ENCODE measurements at places on chromosomes 5 and 9.

DNA sequence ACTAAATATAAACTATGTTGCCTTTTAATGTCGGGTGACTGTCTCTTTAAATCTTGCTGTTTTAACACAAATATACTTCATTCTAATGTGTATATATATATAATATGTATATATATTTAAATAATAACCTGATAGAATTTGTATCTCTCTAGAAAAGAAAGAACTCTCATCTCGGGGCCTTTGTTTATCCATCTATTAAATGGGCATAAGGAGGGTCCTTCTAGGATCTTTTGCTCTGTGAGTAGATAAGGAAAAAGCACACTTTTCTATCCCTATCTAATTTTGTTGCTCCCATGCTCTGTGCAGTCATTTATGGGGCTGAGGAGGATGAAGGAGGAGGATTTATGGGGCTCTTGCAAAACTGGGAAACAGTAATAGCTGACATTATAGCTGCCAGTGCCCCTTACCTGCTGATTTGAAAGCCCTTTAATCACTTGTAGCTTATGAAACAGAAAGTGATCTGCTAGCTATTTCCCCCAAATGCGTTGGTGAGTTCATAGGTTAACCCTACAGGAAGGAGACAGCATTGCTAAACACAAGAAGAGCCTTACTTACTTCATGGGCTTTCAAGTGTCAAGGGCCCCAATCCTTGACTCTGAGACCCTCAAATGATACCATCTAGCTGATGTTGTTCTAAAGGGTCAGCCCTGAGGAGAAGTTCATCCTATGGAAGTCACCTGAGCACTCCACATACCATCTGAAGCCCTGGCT, 5.8 kb upstream of the PPARGC1B start:
- DNase-seq = no peak

GRCh38 chr9:119298076-119298853, 71.0 kb downstream of the BRINP1 start:
- no peak for DNase-seq

- no peak for DNase-seq
Observed at GRCh38 chr5:15610216-15610615, 110.2 kb downstream of the FBXL7 start.

GRCh38 chr9:68500457-68501381, 40.0 kb downstream of the TMEM252 start:
- DNase-seq = no peak

DNA sequence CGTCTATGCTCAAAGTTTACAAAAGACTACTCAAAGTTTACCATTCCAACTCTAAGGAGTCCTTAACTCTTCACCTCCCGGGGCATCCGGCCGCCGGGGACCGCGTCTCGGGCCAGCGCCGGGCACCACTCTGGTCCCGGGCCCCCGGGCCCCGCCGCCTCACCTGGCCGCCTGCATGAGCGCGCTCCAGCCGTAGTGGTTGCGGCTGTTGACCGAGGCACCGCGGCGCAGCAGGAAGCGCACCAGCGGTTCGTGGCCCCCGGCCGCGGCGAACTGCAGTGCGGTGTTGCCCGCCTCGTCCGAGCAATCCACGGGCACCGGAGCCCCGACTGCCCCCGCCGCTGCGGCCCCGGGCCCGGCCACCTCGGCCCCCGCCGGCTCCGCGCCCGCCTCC, 388 bp downstream of the ANKS6 start:
- DNase-seq = no peak

GRCh38 chr9:120713257-120714087, 798 bp downstream of the MEGF9 start:
- no peak for DNase-seq

GRCh38 chr9:125997196-125997823, 250.1 kb downstream of the PBX3 start:
- no peak for DNase-seq

- peak; percentile 70 for DNase-seq
Observed at GRCh38 chr5:140251527-140251973, 51.4 kb downstream of the PFDN1 start.

DNA sequence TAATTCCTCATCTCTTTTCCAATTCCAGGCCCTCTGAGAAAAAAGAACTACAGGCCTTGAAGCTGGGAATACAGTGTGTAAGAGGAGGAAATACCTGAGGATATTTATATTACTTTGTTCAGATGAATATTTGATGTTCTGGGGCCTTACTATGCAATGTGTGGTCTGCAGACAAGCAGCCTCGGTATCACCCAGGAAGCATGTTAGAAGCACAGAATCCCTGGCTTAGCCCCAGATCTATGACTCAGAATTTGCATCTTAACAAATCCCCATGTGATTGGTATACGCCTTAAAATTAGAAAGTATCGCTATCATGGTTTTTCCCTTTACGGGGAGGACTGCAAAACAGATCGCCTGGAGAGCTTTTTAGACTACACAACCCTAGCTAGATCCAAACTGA, 121.0 kb downstream of the JAKMIP2 start:
- no peak for DNase-seq

DNA sequence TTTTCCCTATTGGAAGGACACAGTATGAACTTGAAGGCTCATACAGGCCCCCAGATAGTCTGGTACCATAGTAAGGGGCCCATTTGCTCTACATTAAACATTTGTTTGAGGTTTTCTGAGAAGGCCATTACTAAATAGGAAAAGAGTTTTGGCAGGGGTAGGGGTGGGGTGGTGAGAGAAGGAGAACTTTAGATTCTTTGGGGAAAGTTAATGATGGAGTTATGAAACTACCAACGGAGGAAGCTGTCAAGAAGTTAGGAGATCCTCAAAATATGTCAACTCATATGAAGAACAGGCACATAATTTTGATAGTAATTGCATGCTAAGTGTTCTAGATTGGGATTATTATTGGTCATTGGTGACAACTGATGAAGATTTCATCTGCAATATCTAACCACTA, 114.7 kb downstream of the TAF11L14 start:
- no peak for DNase-seq

- DNase-seq = peak; percentile 21
Observed at GRCh38 chr5:111069839-111070238, 1.7 kb upstream of the TSLP start.

DNA sequence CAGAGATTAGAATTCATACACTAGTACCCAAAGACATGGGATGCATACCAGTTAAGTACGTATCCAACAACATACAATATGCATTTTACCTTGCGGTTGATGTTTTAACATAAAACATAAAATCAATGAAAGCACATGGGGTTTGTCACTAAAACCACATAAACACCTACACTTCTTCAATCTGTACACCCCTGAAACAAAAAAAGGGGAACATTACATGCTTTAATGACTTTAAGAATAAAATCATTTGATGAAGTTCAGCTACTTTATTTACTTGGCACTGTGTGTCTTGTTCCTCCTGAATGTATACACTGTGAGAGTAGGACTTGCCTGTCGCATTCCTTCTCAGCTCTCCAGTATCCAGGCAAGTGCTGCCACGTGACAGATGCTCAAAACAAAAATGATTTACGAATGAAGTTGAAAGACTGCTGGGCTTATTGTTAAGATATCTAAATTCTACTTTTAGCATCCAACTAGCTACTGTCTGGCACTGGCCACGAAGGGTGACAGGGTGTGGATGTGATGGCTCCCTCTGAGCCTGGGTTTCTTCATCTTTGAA, 21.0 kb downstream of the TNFSF15 start:
- DNase-seq = no peak

DNA sequence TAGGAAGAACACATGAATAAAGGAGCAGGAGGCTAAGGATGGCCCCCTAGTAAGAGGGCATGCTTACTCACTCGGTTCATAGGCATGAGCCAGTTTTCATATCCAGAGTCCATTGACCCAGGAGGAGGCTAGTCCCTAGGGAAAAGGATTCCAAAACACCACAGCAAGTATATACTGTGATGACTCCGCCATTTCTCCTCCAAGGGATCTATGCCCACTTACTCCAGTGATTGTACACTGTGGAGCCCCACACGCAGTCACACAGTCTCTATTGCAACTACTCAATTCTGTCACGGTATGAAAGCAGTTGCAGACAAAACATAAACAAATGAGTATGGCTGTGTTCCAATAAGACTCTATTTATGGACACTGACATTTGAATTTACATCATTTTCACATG, 117.7 kb upstream of the ALDH1B1 start:
- DNase-seq = no peak

DNA sequence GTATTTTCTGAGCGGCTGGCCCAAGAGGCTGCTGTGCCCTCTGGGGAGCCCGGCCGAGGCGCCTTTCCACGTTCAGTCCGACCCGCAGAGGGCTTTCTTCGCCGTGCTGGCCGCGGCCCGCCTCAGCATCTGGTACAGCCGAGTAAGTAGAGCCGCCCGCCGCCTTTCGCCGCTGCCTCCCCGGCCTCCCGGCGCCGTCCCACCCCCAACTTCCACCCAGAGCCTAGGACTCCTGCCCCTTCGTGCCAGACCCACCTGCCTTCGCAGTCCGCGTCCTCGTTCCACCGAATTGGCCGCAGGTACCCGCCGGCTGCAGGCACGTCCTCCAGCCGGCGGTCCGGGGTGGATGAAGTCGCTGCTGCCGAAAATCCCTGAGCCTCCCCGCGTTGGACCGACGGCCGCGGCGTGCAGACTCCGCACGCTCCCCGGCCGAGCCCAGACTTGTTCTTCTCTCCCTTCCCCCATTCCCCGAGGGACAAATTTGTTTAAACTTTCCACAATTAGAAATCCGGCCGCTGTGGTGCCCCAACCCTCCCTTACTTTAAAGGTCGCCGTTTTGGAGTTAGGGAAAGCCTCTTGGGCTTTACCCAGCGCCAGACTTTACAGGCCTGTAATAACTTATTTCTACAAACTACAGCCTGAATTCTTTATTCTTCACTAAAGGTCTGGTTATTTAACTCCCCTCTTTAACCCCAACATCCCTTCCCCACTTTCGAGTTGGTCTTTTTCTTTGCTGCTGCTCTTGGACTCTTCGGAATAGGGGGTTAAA, 589 bp downstream of the RIC1 start:
- DNase-seq = no peak

DNA sequence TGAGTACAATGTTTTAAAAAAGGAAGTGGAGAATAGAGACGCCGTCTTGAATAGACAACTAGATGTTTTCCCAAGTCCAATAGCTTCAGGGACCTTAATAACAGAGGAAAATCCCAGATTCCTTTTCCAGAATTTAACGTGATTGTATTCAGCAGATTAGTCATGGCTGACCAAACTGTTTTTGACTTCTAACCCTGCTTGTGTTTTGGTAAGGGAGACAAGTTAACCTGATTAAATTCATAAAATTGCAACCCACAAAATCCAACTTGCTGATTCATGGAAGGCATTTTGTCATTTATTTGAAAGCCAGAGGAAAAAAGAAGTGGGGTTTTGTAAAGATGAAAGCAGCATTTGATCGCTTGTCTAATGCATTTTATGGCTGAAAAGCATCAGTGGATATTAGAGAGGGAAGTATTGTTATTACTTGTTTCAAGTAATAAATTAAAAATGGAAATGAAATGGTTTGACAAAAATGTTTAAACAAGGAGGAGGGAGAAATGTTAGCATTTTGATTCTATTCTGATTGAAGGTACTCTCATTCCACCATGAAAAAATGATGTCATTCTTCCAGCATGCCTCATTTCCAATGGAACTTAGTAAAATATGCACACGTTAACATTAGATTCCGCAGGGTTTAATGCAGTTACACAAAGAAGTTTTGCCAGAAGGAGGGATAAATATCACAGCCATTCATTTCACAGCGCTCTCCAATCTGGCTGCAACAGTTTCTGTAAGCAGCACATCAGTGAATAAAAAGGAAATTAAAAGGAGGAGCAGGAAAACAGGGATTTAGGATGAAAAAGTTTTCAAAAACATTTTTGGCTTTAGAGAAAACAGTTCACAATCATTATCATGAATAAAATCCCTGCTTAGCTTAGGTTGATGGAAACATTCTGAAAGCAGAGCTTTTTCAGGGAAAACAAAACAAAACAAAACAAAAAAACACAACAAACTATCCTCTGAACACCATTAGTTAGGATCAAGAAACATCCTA, 314.7 kb downstream of the PRR16 start:
- DNase-seq = peak; percentile 62

GRCh38 chr5:179348843-179349242, 3.6 kb upstream of the ADAMTS2 start:
- no peak for DNase-seq

- DNase-seq = no peak
Observed at GRCh38 chr5:14813747-14814146, 57.8 kb downstream of the ANKH start.

GRCh38 chr9:128054087-128054486, 13.0 kb downstream of the NAIF1 start:
- no peak for DNase-seq

- DNase-seq = no peak
Observed at GRCh38 chr5:31794009-31794408, 155.1 kb downstream of the PDZD2 start.

GRCh38 chr9:104280178-104280560, 186.1 kb downstream of the SMC2 start:
- DNase-seq = no peak

DNA sequence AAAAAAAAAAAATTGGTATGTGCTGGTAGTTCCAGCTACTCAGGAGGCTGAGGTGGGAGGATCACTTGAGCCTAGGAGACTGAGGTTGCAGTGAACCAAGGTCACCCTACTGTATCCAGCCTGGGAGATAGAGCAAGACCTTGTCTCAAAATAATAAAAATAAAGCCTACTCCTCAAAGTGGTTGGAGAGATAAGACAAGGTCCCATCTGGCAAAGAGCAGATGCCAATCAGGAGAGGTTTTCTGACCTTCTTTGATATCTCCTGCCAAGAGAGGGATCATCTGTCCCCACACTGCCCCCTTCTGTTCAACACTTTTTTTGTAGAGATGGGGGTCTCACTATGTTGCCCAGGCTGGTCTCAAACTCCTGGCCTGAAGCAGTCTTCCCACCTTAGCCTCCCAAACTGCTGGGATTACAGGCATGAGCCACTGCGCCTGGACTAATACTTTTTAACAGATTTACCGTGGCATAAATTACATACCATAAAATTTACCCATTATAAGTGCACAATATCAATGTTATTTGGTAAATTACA, 64.7 kb downstream of the SH3PXD2B start:
- DNase-seq = no peak

- DNase-seq = no peak
Observed at GRCh38 chr9:28264368-28264767, 691.1 kb upstream of the C9orf72 start.

DNA sequence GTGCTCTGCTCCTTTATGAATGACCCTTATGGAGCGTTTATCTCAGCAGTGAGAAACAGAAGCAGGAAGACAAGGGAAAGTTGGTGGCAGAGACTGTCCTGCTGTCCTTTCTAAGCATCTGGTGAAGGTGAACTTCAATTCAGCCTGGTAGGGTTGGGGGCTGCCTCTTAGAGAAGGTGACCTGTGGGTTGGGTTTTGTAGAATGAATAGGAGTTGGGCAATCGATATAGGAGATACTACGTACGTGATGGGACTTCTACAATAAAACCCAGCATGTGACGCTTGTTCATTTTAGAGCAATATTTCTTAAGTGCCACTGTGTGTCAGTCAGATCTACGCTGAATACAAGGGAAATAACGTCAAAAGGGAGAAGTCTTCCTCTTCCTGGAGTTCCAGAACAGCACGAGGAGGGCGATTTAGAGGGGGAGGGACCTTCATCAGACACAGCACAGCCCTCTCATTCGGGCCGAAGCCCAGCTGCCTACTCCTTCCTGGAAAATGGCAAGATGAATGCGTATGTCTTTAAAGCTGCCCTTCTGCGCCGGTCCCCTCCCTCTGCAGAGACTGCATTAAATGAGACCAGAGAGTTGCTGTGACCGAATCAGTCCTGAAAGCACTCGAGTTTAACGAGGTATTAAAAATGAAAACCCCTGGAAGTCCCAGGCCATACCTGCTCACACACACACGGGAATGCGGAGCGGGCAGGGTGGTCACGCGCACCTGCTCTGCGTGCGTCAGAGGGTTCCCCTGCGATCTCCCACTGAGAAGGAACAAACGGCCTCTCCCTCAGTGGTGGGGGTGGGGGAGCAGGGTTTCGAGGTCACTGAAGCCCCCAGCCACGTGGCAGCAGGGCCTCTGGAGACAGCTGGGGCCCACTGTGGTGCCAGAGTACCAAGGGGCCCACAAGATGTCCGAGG, 85.3 kb upstream of the SARDH start:
- DNase-seq = no peak

All from AG09309 (cell line).